Activated CD4-positive, alpha-beta T cell treated with anti-CD3 and anti-CD28 coated beads, Interleukin-2, amount 50 U/mL, for 48 hours (primary cell): ENCODE measurements at places on chromosomes 5 and 9.
A peak's percentile ranks its signal among the peaks of the same experiment; 100 is the strongest.

- no peak for DNase-seq
Measured at GRCh38 chr9:16727452-16728136, 142.9 kb downstream of the BNC2 start.

DNA sequence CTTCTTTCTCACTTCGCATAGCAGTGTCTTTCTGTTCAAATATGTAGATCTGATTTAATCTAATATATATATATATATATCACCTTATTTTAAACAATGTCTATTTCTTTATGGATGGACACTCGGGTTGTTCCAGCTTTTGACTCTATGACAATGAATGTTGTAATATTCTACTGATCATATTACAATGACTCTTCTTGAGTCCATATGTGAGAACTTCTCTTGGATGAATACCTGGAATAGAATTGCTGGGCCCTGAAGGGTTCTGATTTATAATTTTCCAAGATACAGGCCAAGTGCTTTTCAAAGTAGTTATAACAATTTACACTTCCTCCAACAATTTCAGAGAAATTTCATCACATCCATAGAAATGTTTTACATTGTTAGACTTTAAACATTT lies 28.8 kb downstream of the NTRK2 start:
- no peak for DNase-seq

GRCh38 chr5:157513182-157513581 lies 53.2 kb downstream of the NIPAL4 start:
- no peak for DNase-seq

DNA sequence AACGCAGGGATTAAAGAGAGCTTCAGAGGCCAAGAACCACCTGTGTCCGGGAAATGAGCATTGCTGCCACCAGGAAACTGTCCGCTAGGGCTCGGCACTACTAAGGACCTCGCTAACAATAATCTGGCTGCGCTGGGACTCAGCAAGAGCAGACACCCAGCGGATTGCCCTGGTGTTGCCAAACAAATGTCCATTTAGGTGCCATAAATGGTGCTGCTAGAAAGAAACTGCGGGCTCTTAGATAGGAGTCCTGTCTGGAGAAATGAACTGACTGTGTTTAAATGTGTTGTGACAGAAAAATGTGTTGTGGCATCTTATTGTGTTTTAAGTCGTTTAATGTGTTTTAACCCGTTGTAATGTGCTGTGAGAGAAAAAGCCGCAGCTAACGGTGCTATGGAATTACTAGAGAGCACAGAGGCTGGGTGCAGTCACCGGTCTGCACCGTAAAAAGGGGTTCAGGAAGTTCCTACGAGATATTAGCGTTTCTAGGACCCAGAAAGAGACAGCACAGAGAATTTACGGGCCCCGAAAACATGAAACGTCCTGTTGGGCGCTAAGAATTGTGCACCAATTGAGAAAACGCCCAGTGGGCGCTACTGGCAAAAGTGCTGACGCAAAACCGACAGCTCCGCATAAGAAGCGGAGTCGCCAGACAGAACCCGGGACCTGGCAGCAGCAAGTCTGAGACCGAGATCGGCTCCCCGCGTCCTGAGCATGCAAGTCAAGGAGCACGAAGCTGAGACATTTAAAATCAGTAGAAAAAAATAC lies 90.6 kb downstream of the ANXA2R start:
- peak; percentile 62 for DNase-seq

- peak; percentile 78 for DNase-seq
Measured at GRCh38 chr9:127899128-127899943, at the start of gene ST6GALNAC6. Gene ST6GALNAC6, minus strand, starts transcription at chr9:127899603. Its CDS starts 1,622 bp downstream, at chr9:127897981.

GRCh38 chr5:7372399-7372798 lies 23.5 kb upstream of the ADCY2 start:
- DNase-seq = no peak

DNA sequence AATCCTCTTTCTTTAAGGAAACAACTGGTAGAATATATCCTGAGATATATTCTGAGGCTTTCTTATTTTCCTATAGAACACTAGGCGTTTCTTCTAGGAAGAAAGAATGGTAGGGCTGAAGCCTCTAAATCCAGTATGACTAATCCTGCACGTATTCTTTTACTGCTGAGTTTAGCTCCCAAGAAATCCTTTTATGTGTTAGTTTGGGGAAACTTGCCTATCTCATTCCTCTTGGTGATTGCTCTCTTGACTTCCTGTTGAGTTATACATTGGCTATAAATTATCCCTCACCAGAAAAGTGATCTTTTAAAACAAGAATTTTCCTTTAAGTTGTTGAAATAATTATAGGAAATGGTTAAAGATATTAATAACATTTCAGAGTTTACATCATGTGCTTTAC lies 422.9 kb downstream of the TMEM161B start:
- DNase-seq = no peak

DNA sequence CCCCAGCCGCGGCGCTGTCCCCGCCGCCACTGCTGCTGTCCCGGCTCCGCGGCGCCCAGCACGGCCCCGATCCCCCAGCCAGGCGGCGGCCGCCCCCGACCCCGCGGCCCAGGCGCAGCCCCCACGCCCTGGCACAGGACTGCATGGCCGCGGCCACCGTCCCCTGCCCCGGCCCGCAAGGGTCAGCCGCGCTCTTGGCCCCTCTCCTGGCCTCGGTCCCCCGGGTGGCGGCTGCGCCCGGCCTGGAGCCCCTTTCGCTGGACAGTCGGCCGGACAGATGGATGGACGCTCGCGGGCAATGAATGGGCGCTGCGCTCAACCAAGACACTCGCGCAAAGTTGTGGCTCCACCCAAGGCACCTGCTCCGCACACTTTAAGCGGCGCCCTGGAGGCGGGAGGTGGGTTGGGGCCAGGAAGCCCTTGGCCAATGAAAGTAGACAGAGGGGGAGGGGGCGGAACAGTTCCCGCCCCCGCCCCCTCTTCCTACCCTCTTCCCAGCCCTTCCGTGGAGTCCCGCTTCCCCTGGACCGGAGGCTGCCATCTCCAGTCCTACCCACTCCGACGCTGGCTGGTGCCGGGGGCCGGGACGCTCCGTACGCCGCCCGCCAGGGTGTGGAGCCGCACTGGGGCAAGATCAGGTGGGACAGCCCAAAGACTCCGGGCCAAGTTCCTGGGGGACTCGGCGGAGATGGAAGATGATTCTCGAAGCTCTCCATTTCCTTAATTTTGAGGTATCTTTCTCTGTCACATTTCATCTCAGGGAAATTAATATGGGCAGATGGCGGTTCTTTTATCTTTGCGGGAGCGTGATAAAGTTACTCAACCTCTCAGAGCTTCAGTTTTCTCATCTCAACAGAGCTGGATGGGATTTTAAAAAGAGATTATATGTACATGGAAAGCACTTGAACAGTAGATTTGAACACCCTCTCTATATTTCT lies at the start of gene GLDC:
GLDC (minus strand) TSS at position 375 of the 938 bp plus-strand sequence; CDS start at position 145, 230 bp downstream.
- DNase-seq = peak; percentile 56

GRCh38 chr5:5342784-5343183 lies 79.7 kb upstream of the ICE1 start:
- no peak for DNase-seq

GRCh38 chr5:159850160-159850559 lies 66.1 kb upstream of the ADRA1B start:
- DNase-seq = no peak

DNA sequence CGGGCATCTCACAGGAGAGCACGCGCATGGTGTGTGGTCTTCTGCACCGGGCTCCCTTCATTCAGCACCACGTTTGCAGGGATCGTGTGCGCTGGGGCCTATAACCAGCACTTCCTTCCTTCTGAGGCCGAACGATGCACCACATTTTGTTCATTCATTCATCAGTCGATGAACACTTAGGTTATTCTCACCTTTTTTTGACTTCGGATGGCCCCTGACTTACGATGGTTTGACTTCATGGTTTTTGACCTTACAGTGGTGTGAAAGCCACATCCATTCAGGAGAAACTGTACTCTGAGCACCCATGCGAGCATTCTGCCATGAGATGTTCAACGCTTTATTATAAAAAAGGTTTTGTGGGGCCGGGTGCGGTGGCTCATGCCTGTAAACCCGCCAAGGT lies 27.5 kb downstream of the TSPAN17 start:
- no peak for DNase-seq

DNA sequence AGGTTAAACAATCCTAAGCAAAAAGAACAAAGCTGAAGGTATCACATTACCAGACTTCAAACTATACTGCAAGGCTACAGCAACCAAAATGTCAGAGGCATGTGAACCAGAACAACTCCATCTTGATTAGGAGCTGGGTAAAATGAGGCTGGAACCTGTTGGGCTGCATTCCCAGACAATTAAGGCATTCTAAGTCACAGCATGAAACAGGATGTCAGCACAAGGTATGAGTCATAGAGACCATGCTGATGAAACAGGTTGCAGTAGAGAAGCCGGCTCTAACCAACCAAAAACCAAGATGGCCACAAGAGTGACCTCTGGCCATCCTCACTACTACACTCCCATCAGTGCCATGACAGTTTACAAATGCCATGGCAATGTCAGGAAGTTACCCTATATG lies 252.0 kb downstream of the RASEF start:
- DNase-seq = no peak

- DNase-seq = no peak
Measured at GRCh38 chr5:150672884-150673275, 11.8 kb downstream of the MYOZ3 start.

GRCh38 chr5:580436-580835 lies 31.7 kb upstream of the CEP72 start:
- no peak for DNase-seq

DNA sequence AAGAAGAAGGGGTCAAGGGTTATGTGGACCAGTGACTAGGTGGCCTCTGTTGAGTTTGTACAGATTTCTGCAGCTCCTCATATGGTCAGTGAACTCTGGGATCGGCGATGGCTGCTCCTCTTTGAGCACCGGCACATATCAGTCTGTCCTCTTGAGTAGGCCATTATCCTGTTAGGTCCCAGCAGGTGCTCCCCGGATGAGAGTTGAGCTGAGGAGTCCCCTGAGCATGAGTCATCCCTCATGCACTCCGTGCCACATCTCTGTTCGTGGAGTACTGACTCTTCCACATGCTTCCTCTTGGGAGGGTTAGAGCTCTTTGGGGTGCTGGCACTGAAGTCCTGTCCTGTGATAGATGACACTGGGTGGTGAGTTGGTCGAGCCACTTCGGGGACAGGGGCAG lies 143.7 kb downstream of the PTTG1 start:
- no peak for DNase-seq

DNA sequence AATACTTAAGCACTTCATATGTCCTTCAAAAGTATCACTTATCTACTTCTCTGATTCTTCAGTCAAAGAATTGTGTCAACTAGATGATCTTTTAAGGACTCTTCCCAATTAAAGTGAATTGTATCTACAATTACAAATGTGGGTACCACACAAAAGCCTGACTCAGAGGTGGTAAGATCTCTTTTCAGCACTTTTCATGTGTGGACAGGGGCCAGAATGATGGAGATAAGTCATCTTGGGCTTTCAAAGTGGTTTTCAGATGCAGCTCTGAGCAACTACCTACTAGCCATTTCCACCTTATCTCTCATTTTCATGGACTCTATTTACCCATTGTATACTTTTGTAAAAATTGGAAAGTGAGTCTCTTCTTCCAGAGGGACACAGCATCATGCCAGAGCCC lies 8.4 kb downstream of the COX7C start:
- no peak for DNase-seq

GRCh38 chr5:151198861-151199260 lies 25.0 kb downstream of the CCDC69 start:
- DNase-seq = no peak

DNA sequence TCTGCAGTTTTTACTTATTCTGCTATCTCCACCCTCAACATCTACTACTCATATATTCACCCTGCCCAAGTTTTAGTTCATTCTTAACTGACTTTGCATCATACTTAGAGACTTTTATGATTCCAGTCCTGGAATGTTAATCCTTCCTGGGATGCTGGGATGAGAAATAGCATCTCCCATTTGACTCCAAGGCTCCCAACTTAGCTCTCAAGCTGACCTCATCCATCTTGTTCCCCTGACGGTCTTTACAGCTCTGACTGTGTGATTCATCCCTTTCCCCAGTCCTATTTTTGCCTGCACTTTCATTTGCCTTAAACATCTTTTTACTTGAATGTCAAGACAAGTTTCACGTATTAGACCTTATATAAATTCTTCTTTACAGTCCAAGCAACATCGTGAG lies 297.8 kb downstream of the EPB41L4A start:
- no peak for DNase-seq

DNA sequence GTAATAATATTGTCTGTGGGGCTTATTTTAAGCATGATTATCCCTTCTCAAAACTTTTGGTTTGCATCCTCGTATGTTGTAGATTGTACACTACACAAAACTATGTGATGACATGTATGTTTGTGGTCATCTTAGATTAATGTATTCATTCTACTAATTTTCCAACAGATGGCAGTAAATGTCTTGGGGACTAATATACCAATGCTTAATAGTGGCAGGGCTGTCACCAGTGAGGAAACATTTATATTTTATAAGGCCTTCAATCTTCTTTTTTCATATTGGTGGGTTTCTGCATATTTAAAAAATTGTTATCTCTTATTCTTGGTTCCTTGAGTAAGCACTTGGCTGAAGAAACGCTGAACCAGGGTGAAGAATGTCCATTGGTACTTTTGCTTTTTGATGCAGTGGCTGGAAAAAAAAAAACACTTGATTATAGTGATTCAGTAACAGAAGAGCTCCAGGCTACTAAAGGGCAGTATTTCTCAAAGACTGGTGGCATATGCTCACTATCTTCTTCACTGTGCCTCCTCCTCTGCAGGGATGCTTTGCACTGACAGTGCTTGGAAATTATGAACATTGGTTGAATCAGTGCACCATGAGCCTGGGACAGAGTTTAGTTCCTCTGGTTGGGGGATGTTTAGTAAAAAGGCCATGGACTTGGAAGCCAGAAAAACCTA lies 530.3 kb downstream of the RASEF start:
- DNase-seq = no peak

DNA sequence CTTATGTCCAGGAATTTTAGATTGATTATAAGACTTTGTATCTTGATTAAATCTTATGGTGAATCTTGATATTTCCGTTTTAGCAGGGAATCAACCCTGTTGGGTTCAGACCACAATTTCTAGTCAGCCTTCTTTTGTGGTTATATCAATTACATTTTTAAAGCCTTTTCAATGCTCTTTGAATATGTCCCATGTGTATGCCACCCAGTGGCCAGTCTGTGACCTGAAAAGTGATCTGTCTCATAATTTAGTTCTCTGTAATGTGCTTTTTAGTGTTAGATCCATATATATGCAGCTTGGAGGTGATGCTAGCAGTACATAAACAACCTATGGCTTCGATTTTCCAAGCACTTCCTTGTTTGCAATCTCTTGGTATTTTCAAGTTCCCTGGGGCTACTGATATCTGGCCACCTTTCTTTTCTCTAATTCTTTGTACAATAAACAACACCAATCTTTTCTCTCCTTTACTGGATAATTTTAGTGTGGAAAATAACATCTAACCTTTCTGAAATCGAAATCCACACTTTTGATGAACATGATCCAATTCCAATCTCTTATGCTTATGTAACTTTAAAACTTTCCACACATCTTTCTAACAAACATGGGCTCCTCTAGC lies 28.8 kb downstream of the PDE8B start:
- DNase-seq = no peak

GRCh38 chr5:111083323-111083722 lies 8.8 kb upstream of the WDR36 start:
- DNase-seq = no peak

DNA sequence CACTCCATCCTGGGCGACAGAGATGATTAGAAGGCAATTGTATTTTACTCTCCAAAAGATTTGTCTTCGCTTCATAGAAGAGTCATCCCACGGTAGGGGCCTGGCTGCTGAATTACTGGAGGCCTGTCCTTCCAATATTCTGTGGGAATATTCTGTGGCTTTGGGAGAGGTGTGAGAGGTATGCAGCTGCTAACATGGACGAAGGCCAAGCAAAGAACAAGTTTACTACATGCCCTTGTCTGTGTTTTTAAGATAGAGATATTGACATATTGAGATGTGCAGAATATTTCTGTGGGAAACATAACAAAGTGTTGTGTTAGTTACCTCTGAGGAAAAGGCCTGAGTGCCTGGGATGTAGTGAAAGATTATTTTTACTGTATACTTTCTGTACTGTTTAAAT lies 71.8 kb upstream of the SMIM15 start:
- DNase-seq = no peak
